ENCODE measurements at places on chromosomes 5 and 9.
A peak's percentile ranks its signal among the peaks of the same experiment; 100 is the strongest.

DNA sequence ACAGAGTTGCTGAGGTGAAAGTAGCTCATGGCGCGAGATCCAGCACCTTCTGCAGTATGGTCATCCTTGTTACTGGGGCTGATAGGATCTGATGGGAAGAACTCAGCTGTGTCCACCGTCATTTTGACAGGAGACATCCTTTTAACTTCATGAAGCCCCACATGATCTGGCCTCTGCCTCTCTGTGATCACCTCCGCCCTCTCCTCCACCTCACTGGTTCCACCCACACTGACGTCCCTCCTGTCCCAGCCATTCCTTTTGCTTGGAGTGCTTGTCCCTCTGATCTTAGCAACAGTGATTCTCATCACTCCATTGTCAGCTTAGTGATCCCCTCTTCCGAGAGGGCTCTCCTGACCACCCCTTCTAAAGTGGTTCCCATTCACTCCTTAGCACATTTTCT lies 25.8 kb downstream of the NEUROG1 start:
- no peak for DNase-seq

DNA sequence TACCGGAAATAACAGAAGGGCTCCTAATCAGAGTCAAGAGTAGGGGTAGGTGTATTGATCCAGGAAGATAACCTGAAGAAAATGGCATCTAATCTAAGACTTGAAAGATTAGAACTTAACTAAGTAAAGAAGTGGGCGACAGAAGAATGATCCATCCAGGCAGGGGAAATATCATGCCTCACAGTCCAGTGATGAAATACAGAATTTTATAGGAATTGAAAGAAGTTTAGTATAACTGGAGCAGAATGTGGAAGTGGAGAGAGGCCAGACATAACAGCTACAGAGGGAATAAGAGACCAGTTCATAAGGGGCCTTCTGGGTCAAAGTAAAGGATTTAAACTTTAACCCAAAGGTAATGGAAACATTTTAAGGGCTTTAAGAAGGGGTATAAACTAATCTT lies 42.2 kb downstream of the ERP44 start:
- no peak for DNase-seq

GRCh38 chr9:84850830-84851392 lies 181.4 kb downstream of the NTRK2 start:
- DNase-seq: no peak

DNA sequence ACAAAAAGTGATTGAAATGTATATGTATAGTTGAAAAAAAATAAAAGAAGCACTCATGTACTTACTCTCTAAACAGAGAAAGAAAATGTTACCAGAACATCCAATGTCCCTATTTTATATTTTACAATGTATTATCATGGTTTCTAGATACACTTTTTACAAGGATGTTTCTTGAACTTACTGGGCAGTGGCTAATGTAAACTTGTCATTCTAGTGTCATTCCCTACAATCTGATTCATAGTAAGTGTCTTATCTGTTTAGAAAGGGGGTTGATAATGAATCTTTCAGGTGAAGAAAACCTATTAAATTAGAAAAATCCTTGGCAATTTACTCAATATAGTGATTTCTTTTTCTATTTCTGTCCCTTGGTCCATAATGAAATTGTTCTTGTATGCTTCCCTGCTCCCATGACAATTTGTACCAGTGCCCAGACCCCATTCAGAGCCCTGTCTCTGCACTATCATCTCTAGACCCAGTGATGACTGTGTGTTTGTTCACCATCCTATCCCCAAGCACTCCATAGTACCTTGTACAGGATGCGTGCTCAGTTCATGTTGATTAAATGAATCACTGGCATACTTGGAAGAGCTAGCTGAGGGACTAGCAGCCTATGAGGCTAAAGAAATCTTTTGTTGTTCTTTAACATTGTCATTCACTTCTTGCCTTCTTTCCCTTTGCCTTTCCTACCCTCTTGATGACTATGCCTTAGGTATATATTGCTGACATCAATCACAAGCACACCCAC lies 101.2 kb downstream of the HMHB1 start:
- no peak for DNase-seq

GRCh38 chr9:91036826-91037510 lies 235.3 kb downstream of the SYK start:
- no peak for DNase-seq

GRCh38 chr9:114829574-114830440 lies 24.0 kb upstream of the TNFSF15 start:
- DNase-seq: no peak

GRCh38 chr9:20511686-20512085 lies 110.6 kb downstream of the MLLT3 start:
- no peak for DNase-seq

DNA sequence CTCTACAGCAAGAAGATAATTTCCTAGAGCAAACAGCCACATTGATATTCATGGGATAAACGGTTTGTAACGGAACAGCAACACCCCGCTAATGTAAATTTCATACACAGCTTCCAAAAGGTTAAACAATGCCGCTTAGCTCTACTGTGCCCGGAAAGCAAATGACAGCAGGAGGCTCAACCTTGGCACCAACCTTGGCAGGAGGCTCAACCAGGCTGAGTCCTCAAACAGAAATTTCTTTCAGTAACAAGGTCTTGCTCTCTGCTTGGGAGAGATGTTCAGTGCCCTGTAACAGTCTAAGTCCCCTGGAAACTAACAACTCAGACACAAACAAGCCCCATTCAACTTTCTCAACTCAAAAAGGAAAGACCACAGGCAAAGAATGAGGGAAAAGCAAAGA lies 11.1 kb upstream of the PPP1R2B start:
- DNase-seq: no peak

DNA sequence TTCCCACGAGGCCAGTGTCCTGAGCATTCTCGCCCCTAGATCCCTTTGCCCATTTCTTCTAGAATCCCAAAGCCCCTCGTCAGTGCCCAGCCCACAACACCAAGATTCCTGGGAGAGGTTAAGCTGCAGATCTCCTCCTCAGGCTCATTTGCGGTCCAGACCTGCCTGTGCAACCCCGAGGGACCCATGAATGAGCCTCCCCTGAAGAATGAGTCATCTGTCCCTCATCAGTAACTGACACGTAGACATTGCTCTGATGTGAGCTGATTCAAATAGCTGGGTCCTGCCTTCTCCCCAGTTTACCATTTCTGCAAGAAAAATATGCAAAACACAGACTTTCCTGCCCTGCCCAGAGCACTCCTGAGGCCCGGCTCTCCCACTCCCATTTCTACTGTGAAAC lies 92.8 kb downstream of the ADCY2 start:
- DNase-seq: no peak

GRCh38 chr5:122101636-122102285 lies 23.7 kb upstream of the LOX start:
- peak; percentile 44 for DNase-seq

GRCh38 chr9:126050605-126050990 lies 276.0 kb upstream of the MVB12B start:
- no peak for DNase-seq

GRCh38 chr9:134959126-134959970 lies 41.6 kb upstream of the FCN1 start:
- no peak for DNase-seq

DNA sequence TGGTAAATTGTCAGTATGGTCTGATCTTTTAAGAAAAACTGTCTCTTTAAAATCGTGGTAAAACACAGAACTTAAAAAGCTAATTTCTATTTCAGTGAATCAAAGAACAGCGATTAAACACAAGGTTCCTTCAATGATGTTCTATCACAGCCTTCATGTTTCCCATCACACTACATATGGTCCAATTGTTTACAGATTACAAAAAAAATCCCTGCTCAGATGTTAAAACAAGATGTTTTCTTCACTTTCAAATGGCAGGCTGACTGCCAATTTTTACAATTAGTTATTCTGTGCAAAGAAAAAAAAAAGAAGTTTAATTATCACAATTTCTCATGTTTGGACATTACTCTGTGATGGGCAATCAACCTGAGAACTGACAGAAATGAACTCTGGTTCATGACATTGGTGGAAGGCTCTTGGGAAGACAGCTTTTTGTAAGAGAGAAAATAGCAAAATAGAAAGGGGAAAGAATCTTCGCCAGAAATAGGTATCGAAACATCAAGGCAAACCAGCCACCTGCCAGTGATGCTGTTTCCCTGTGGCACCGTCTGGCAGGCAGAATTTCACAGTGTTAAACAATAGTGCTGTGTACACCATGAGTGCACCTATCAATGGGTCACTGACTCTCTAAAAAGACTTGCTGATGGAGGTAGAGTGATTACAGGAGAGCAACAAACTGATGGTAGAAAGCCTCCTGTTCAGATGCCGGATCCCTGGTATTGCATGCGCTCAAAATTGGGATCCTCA lies 1020.0 kb upstream of the ARRDC3 start:
- DNase-seq: no peak

- no peak for DNase-seq
Measured at GRCh38 chr5:177310757-177311391, 824 bp downstream of the MXD3 start.

DNA sequence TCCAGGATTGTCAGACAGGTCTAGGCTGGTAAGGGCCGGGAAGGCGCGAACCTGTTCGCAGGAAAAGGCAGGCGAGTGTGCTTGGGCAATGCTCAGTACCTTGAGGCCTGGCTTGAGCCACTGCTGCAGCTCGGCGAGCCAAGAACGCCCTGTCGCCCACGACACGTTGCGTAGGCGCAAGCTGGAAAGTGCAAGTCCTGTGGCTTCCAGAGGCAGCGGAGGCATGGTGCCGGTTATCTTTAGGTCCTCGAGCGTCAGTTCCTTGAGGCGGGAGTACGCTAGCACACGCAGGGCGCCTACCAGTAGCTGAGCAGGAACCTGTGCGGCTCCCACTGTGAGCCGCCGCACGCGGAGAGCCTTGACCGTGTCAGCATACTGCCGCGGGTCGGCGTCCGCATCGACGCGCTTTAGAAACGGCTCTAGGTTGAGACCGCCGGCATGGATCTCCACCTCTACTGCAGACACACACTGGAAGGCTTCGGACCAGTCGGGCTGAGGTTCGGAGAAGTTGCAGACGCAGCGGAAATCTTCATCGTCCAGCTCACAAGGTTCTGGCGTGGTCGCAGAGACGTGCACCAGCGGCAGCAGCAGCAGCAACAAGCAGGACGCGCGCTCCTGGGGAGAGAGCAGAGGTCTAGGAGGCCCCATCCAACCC lies 482 bp downstream of the CD14 start:
- no peak for DNase-seq

DNA sequence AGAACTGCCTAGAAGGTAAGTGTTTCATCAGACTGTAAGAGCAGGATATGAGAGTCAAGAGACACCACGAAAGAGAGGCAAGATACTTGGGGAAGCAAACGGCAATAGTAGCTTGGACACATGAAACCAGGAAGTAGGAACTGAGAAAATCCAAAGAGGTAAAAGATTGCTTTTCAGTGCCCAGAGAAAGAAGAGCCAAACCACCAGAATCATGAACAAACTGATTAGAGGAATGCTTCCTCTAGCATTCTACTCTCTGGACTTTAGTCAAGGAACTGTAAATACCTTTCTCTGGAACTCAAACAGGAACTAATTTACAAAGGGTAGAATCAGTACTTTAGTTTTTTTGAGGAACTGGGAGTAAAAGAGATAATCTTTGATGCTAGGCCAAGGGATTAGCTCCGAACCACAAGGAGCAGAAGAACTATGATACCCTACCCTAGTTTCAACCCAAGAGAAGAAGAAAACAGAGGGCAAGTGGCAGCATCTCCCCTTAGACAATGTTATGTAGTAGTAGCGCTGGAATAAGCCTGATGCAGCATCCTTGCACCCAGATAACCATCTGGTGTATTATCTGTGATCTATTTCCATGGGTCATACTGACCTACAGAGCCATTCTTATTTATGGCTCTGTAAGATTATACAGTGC lies 41.3 kb downstream of the EFCAB9 start:
- no peak for DNase-seq

DNA sequence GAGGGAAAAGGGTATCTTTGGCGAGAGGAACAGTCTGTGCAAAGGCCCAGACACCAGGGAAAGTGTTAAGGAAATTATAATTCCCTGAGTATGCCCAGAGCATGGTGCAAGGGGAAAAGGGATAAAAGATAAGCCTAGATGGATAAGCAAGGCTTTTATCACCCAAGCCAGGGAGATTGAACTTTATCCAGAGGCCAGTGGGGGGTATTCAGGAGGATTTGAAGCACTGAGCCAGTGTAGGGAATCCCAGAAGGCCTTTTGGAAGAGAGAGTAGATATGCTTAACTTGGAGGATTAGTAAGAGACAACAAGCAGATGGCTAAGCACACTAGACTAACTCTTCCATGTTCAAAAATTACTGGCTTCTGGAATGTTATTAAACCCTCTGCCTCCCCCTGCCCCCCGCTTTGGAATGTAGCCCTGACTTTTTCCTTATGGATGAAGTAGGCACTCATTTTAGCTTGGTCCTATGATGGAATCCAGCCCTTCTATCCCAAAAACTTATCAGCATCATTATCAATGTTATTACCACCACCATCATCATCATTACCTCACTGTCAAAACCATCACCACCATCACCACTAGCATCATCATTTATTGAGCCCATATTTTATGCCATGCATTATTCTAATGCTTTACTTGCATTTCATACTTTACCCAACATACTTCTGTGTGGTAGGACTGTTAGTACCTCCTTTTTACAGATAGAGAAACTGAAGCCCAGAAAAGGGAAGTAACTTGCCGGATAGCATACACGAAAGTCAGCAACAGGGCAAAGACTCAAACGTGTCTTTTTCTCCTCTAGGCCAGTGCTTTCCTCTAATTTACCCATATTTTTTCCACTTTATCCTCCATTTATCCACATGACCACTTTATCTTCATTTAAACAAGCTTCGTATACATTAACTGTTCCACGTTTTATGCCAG lies 237.0 kb downstream of the PAPPA start:
- DNase-seq: no peak

DNA sequence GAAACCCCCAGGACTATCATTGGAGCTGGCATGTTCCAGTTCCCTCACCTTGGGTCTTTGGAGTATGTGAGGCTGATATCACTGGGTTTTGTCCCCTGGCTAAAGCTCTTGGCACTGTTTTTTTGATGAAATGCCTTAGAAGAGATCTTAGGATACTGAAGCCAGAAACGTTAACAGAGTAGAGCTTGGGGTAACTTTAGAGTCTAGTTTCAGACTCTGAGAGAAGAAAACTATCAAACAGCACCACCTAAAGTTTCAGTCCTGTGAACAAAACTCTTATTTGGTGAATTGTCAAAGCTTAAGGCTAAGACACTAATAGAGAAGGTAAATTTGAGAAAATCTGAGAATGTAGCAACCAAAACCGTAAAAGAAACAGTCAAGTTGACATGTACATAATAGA lies 111.7 kb upstream of the PUM3 start:
- DNase-seq: no peak

- DNase-seq: no peak
Measured at GRCh38 chr9:93247892-93248291, 64.0 kb downstream of the WNK2 start.

DNA sequence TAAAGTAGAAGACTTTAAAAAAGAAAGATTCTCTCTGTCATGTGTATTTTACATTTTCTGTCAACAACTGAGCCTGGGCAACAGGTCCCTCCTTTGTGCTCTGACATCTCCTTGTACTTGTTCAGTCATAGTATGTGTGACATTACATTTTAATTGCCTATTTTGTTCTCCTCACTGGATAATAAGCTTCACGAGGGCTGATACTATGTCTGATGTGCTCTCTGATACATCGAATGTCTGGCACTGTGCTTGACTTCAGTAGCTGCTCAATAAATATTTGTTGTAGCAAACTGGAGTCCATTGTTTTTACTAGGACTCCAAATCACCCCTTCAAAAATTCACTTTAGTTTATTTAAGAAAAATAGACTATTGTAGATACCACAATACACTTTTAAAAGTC lies 482.0 kb downstream of the RASEF start:
- no peak for DNase-seq

Measured in NCI-H446 treated with DMSO at 0.1 percent for 48 hours (cell line).